ENCODE measurements at places on chromosomes 5 and 9. TPM values are rescaled to one million over a fixed set of nuclear protein-coding genes. Genes with fewer than 3 reads are reported as not detected.

The CWC27 gene
- polyA plus RNA-seq = 17.1 TPM

The IFNA13 gene
- polyA plus RNA-seq = not detected

The NPR3 gene
- 23.2 TPM for polyA plus RNA-seq

The DAB2 gene
- 95.9 TPM for polyA plus RNA-seq

The CCNO gene
- 0.14 TPM for polyA plus RNA-seq

The SLC6A18 gene
- not detected for polyA plus RNA-seq

The CD14 gene
- polyA plus RNA-seq = 0.19 TPM

The SLC4A9 gene
- polyA plus RNA-seq = not detected

The NUTM2F gene
- polyA plus RNA-seq = not detected

The ABO gene
- polyA plus RNA-seq = not detected

The MLANA gene
- not detected for polyA plus RNA-seq

The CDC20B gene
- polyA plus RNA-seq = not detected

The CD274 gene
- polyA plus RNA-seq = 17.4 TPM

The CDH9 gene
- polyA plus RNA-seq = not detected

The PCDHGA10 gene
- 3.4 TPM for polyA plus RNA-seq

The OTP gene
- polyA plus RNA-seq = not detected

The GZMA gene
- not detected for polyA plus RNA-seq

The TMC1 gene
- not detected for polyA plus RNA-seq

DNA sequence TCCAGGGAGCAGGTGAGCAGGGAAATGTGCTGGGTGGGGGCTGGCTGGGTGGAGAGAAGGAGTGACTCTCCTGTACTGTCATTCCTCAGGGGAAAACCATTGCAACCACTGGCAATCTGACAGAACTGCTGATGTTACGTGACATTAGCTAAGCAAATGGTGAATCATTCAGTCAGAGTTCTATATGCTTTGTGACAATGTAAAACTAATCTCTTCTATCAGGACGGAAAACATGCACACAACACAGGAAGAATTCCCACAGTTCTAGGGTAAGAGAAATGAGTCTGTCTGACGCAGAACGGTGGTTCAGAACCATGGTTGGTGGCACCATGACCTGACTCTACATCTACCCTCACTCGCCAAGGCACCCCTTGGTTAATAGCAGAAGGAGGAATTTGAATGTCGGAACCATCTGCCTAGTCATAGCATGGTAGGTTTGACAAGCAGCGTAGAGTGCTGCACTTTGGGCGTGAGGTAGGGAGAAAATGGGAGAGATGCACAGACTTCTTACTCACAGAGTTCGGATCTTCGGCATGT lies 243.6 kb upstream of the PANK3 start:
- peak; percentile 1 for DNase-seq

- DNase-seq = no peak
These were observed 806.9 kb upstream of the CDH9 start for GRCh38 chr5:27845248-27845647.

- no peak for DNase-seq
These were observed 39.9 kb downstream of the KIF4B start for GRCh38 chr5:155053501-155053900.

- no peak for DNase-seq
These were observed 2.4 kb upstream of the MACIR start for GRCh38 chr5:103256178-103256577.

- DNase-seq = peak; percentile 18
These were observed 351.8 kb upstream of the ADAMTSL1 start for GRCh38 chr9:18122171-18122570.

GRCh38 chr5:53448851-53449250 lies 31.6 kb upstream of the FST start:
- no peak for DNase-seq

DNA sequence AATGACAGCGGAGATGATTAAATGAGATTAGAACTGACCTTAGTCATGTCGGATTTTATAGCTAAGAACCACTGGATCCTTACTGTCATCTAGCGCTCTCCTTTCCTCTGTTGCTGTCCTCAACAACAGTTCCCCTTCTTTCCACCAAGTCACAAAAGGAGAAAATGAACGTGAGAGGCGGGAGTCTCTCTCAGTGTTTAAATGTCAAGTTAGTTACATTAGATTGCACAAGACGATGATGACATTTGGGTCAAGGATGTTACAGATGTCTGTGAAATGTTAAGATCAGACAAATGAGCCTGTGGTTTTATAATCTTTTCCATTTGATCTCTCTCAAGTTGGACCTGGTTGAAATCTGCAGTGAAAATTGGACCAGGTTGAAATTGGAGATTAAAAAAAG lies 53.5 kb downstream of the FBXO38 start:
- DNase-seq = peak; percentile 3

DNA sequence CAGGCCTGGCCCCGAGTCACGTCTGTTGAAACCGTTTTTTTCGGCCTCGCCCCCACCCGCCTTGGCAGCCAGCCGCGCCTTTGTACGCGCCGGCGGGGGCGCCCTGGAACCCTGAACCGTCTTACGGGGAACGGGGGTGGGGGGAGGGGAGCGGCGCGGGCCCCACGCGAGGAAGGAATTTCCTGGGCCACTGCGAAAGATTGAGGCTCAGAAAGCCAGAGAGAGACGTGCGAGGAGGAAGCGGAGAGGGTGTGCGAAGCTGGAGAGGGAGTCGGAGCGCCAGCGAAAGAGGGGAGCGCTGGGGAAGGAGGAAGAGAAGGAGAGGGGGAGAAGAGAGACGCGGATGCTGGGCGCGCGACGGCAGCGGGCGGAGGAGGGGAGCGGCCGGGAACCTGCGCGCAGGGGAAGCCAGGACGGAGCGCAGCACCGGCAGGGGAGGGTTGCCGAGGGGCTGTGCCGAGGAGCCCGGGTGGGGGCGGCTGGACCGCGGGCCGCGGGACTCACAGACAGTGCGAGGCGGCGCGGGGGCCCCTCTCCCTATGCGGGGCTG lies 4.6 kb upstream of the PRDM12 start:
- DNase-seq = no peak

GRCh38 chr5:36743891-36744772 lies 132.4 kb upstream of the NIPBL start:
- peak; percentile 63 for DNase-seq

- peak; percentile 91 for DNase-seq
These were observed 20.2 kb downstream of the ATPSCKMT start for GRCh38 chr5:10229306-10230048.

GRCh38 chr9:98667005-98667640 lies 41.6 kb downstream of the GABBR2 start:
- DNase-seq = no peak

DNA sequence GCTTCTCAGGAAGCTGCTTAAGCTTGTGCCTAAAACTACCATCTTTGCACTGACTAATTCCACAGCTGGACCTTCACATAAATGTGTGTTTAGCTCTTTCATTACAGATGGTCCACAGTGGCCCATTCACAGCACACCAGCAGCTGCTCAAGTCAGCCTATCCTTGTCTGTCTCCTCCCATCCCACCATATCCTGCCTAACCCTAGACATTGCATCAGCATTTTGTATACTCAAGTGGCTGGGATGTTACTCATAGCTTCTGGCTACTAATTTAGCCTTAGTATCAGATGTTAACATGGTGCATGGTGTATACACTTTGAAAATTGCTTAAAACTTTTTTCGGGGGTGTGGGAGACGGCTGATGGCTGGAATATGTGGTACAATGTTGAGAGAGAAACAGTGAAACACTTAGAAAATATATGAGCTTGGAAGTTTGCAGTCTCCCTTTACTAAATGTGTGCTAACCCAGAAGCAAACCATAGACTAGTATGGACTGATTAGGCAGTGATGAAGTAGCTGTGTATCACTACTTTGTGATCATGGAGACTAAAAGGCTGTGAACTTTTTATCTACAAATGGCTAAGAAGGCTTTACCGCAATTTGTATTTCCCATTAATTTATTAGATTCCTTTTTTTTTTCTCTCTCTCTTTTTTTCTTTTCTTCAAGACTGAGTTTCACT lies 83.1 kb downstream of the JMY start:
- DNase-seq = peak; percentile 99

- no peak for DNase-seq
These were observed 36.1 kb downstream of the FAM114A2 start for GRCh38 chr5:154002511-154003020.

GRCh38 chr5:72007336-72008111 lies 99.8 kb upstream of the MAP1B start:
- no peak for DNase-seq

DNA sequence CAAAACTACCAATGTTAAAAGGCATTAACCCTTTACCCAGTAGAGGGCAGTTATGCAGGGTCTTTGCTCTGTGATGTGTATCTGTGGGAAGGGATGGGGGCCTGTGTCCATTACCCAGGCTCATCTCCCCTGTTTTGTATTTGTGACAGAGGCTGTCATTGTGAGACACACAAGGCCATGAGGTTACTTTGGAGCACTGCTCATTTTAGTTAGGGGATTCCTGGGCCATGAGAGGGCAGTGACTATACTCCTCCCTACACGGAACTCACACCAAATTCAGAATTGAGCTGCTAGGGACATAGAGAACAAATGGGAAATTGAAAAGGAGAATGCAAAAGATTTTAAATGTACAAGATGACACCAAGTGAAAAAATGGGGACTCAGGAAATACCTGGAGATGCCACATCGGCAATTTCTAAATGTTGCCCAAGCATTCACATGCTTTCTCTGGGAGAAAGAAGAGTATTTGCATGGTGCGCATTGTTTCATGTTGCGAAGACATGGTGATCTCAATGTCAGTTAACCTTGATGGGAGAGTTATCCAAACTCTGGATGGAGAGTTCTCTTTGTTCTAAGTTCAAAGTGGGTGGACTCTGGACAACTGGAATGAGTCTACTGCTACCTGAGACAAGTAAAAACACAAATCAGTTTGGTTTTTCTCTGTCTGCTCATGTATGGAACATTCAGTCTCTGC lies 32.5 kb downstream of the C9orf152 start:
- DNase-seq = no peak

DNA sequence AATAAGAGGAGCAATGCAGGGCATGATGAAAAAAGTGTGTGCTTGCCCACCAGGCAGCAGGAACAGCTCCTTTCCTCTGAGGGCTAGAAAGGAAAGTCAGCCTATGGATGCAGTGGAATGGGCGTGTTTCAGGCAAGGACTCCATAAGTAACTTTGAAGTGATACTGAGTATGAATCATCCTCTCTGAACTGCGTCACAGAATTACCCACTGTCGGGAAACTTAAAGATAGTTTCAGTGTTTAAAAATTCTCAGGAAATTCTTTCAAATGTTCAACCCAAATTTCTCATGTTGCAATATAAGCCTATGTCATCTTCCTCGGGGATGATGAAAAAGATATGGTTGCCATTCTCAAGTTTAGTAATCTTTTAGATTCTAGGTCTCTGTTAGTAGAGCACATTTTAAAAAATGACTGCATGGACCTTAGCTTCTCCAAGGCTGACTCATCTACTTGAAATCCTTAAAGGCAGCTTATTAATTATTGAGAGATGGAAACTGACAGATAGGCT lies 27.7 kb downstream of the PTCD2 start:
- DNase-seq = peak; percentile 98

DNA sequence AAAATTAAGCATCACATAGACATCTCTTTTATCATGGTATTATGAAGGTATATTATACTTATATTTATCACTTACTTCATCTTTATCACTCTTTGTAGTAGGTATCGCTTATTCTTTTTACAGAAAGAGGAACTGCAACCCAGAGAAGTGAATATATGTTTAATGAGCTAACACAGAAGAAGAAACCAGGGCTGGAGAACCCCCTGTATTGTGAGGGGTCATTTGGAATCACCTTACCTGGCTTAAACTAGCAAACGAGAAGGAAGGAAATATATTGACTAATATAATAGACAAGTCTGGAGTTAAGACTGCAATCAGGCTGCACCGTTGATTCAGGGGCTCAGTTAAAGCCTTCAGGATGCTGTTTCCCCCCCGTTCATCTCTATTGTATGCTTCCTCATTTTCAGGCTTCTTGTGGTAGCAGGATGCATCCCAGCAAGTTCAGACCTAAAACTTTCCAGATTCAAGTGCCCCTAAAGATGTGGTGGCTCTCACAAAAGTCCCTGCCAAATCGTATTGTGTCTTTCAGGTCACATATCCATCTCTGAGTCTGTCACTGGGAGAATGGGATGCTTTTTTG lies 146.4 kb downstream of the GCNT1 start:
- no peak for DNase-seq

GRCh38 chr9:82491604-82492003 lies 503.0 kb downstream of the SPATA31D1 start:
- peak; percentile 10 for DNase-seq

DNA sequence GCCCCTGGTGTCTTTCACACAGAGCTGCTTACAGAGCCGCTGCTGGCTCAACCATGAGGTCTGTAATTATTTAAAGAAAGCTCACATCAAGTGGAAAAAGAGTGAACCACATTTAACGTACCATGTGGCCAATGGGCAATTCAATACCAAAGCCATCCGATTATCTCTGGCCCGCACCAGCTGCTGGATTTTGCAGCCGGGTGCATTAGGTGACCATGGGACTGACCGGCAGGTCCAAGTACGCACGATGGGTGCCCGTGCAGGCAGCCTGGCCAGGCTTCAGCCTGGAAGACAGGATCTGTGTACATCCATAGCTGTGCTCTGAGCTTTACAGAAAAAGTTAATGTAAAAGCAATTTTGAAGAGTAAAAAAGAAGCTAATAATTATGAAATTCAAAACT lies 20.5 kb downstream of the PPARGC1B start:
- no peak for DNase-seq

GRCh38 chr5:129019401-129019908 lies 54.2 kb downstream of the SLC27A6 start:
- peak; percentile 17 for DNase-seq

DNA sequence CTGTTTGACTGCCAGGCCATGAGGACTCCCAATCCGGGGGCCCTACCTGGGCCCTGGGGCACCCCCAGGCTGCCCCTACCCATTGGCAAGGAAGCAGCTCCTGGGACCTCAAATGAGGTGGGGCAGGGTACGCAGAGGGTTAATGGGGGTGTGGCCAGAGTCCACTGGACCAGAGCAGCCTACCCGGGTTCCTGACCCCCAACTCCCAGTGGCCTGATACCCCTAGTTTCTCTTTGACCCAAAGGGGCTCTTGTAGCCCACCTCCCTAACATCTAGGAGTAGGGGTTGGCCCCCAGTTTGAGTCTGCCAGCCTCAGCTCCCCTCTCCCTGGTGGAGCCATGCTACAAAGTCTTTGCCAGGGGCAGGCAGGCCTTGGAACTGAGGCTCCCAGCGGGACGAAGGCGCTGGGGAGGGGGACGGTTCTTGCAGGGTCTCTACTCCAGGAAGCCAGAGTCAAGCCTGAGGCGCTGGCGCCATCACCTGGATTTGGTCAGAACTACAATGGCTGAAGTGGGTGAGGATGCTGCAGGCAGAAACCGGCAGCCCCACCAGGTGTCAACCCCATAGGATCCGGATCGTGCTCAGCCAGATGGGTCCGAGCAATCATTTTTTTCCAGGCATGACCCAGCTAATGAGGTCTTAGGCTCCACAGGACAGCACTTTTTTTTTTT lies 8.4 kb upstream of the CERCAM start:
- peak; percentile 31 for DNase-seq

DNA sequence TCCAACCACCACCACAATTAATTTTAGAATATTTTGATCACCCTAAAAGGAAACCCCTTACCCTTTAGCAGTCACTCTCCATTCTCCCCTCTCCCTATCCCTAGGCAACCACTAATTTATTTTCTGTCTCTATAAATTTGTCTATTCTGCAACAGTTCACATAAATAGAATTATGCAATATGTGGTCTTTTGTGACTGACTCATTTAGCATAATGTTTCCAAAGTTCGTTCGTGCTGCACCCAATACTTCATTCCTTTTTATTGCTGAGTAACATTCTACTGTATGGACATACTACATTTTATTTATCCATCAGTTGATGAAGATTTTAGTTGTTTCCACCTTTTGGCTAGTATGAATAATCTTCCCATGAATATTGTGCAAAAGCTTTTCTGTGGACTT lies 18.2 kb upstream of the CDC20B start:
- DNase-seq = no peak

GRCh38 chr9:88938189-88938588 lies 53.1 kb upstream of the S1PR3 start:
- no peak for DNase-seq

All from IMR-90 (cell line).